CD4-positive, alpha-beta T cell treated with Interleukin-17A for 1 hour (primary cell): ENCODE measurements at places on chromosomes 3 and 15.
A peak's percentile ranks its signal among the peaks of the same experiment; 100 is the strongest.

DNA sequence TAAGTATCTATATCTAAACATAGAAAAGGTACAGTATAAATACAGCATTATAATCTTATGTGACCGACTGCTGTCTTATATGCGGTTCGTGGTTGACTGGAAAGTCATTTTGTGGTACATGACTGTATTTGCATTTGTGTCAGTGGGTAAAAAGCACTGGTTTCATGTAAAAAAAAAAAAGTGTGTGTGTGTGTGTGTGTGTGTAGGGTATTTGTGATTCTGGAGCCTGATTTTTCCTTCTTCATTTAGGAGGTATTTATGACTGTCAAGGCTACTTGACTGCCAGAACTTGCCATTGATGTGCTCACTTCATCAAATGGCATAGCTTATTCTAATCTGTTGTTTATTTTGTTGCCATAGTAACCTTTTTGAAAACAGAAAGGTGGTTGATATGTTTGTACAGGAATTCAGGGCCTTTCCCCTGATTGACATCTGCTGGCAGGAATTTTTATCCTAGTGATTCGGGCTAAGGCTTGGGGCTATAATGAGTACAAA is 63.2 kb downstream of the AKAP13 start:
- DNase-seq, result peak; percentile 49

- no peak for DNase-seq
These were observed 92.8 kb downstream of the ZBBX start for GRCh38 chr3:167287308-167287707.

DNA sequence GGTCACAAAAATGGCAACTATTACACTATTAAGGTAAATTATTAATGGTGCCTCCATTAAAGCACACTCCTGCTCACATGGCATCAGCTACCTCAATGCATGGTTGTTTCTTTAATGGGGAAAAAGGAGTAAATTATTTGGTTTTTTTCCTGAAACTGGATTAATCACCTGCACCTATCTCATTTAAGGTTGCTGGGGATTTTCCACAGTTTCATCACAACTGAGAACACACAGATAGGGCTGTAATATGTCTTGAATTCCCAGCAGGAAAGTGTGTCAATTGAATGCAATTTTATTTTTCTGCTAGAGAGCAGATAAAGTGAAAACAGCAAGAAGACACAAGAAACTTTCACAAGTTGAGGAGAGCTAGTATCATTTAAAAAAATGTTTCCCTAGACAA is 36.4 kb downstream of the RFTN1 start:
- DNase-seq, result no peak

DNA sequence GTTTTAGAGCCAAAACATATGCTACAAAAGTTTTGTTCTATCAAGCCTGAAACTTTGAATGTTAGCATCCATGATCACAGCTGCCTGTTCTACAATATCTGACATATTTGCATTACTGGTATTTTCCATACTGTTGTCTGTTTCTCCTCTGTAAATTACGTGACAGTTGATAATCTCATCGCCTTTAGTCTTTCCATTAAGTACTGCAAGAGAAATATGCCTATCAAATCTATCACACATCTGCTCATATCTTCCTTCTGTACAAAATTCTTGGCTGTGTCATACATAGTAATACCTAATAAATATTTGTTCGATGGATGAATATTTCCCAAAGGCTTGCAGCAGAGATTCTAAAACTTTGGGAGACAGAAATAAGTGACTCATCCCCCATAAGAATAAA is 717.3 kb downstream of the OTOL1 start:
- no peak for DNase-seq

DNA sequence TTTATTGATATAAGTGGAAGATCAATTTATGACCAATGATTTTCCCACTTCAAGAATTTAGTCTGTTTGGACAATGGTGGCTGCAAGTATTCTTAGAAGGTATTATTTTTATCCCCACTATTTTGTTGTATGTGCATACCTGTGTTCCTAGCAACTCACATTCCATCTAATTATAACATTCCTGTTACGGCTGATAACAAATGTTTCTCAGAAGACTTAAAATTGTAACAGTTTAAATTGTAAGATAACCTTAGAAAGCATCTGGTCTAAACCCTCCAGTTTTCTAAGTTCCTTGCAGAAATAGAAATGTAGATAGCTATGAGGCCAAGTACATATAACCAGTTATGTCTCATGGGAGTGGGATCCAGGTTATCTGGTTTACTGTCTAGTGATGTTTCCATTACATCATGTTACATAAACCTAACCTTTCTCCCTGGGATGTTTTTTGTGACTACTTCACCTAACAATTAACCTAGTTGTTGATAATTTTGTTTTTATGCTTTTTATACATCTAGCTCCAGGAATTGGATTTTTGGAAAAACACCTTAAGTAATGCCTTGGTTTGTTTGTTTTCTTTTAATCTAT is 11.1 kb upstream of the MFN1 start:
- DNase-seq, result no peak

GRCh38 chr3:40899286-40899712 is 300.0 kb upstream of the CTNNB1 start:
- no peak for DNase-seq

DNA sequence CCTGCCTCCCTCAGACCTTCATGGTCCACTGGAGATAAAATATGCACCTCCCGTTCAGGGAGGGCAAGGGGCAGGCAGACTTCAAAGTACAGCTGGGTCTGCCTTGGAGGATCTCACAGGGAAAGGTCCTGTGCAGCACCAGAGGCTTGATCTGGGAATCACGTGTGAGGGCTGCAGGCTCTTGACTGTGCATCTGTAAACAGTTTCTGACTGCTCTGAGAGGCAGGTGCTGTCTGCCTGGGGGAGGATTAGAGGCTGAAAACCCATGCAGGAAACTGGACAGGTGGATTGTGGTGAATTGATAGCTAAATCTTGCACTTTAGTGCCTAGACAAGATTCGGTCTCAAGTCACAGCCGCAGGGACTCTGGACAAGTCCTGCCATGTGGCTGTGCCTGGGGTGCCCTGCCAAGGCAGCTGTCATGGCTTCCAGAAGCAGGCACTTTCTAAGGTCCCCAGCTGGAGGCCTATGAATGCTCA is 239.3 kb downstream of the EPHB1 start:
- no peak for DNase-seq

- DNase-seq, result peak; percentile 35
These were observed 12.3 kb upstream of the PCSK6 start for GRCh38 chr15:101501703-101502373.

- DNase-seq, result no peak
These were observed 112.5 kb downstream of the ADAMTS9 start for GRCh38 chr3:64575211-64575844.

DNA sequence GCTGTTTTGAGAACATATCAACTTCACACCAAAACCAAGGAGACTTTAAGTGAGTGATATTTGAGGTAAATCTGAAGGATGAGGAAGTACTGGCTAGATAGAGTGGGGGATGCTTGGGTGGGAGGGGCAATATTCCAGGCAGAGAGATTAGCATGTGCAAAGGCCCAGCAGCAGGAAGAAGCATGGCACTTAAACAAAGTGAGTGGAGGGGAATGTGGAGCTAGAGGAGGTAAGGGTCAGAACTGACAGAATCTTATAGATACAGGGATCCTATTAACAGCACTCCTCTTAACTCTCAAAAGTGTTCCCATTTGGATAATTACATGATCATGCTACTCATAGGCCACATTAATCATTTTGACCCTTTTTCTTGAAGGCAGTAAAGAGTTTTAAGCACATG is 41.4 kb upstream of the SPRED1 start:
- DNase-seq, result no peak

DNA sequence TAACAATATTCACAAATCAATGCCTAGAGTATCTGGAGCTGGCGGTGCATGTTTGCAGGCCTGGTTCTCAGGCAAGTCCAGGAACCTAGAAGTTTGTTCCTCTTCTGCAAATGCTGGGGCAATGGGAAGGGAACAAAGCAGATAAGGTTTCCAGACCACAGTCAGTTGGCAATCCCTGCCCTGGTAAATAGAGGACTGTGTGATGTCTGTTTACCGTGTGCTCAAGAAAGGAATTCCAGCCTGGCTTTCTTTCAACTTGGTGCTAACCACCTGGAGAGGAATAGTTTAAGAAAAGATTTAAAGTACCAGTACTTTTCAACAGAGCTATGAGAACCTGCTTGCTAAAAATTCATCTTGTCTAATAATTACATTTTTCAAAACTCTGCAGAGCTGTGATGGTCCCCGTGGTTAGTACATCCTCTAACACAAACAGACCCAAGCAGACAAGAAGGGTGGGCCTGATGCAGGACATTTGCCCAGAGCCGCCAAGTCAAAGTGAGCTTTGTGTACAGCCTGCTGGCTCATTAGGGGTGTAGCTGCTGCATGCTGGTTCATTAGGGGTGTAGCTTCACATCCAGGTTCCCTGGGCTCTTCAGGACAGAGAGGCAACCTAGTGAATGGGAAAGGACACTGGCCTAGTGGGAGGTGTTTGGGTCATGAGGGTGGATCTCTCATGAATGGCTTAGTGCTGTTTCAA is 220.5 kb downstream of the SQOR start:
- DNase-seq, result no peak

GRCh38 chr15:38487378-38487777 is 33.5 kb downstream of the FAM98B start:
- DNase-seq, result no peak

- DNase-seq, result no peak
These were observed 102.8 kb downstream of the LSAMP start for GRCh38 chr3:116342499-116342898.

- no peak for DNase-seq
These were observed 30.1 kb upstream of the SLC24A5 start for GRCh38 chr15:48090666-48091065.

DNA sequence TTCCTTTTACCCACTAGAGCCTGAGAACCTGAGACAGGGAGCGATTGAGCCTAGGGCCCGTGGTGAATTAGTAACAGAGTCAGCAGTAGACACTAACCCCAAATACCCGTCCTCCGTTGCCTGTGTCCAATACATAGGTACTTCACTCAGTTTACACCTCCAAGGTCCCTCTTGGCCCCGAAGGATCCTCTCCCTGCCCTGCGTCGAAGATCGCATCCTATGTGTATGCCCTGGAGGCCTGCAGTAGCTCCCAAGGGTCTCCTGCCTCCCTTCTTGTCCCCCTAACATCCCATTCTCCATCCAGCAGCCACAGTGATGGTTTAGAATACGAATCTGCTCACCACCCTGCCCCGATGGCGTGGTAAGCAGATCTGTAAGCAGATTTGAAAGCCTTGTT is 67.0 kb downstream of the ISG20 start:
- DNase-seq, result no peak

- DNase-seq, result no peak
These were observed 56.8 kb downstream of the MYH15 start for GRCh38 chr3:108453565-108453964.

DNA sequence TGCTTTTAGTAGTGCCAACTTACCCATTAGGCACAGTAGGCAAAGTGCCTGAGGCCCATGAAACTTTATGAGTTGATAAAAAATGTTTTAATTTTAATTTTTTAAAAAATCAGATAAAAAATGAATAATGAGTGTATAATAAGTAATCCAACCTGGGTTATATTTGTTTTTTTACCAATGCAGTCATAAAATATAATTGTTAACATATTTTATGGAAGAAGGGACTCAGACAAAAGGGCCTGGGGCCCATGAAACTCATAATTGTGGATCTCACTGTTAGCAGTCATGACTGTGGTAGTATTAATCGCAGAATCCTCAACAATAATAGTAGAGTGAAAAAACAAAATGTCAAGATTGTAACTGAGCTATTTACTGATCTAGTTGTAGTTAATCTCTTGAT is 16.8 kb upstream of the TNFSF10 start:
- no peak for DNase-seq

- DNase-seq, result no peak
These were observed 2.5 kb upstream of the TLNRD1 start for GRCh38 chr15:80998251-80998650.

GRCh38 chr3:33394403-33395054 is 45.7 kb downstream of the UBP1 start:
- DNase-seq, result no peak

DNA sequence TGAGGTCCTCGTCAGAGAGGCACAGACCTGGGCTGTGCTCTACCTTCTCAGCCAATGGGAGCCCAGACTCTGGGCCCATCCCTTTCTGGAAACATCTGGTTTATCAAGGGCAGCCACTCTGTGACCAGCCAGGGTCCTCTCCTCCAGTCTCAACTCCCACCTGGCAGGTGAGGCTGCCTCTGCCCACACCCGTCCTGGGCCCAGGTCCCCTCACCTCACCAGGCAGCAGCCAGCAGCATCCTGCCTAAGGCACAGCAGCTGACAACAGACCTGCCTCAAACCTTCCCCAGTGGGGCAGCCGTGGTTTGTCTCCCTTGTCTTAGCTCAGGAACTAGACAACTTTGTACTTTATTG is 8.7 kb upstream of the VIPR1 start:
- DNase-seq, result no peak

DNA sequence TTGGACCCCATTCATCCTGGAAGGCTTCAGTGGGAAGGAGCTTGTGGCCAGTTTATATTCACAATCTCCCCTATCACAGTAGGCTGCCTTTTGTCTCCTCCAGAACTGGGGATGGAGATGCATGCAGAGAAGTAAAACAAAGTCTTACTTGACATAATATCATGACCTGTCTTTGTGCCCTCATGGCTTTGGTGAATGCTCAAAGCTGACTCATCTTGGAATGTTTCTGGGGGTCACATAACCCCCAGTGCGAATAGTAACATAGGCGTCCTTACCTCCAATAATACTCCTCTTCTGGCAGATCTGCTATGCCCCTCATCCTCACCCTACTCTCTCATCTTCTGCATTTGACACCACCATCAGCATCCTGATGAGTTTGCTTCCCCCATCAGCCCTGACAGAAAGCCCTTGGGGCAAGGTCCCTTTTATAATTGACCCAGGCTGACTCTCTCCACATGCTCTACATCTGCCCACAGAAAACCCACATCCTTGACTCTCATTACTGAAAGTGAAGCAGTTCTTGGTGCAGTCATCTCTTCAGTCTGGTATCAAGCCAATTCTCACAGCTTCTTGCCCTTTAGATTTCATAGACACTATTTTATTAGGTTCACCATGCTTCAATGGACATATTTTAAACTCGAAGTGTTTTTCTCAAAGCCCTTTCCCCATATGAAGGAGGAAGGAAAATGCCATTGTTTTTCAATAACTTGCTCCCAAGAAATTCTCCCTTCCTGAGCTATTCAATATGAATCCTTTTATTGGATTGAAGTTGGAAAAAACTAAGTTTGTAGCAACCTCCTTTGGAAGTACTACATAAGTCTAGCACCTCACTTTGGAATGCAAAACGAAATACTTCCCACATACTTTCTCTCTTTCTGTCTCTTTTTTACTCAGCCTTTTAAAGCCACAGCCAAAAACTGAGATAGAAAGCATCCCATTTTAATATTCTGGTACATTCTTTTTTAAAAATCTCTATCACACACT is 36.6 kb downstream of the OSTN start:
- no peak for DNase-seq

GRCh38 chr3:128320551-128321340 is 145.9 kb downstream of the DNAJB8 start:
- no peak for DNase-seq

- no peak for DNase-seq
These were observed 44.2 kb downstream of the MKRN2 start for GRCh38 chr3:12601072-12601471.

DNA sequence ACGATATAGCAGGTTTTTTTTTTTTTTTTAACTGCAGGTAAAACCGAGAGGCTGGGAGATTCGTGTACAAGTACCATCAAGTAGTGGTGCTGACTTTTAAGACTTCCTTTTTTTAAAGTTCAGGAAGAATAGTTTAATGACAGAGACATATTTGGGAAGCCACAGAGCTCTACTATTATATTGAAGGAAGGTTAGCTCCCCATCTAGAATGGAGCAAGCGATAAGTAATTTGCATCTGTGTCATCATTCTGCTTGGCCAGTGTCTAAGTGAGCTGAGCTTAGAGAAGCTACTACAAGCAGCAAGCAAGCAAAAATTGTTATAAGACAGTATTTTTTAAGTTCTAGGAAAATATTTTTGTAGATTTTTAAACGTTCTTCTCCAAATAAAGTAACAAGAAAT is 203.2 kb downstream of the ATP8B4 start:
- DNase-seq, result no peak
